ENCODE measurements at places on chromosomes 16 and 17. TPM values are rescaled to one million over a fixed set of nuclear protein-coding genes. Genes with fewer than 3 reads are reported as not detected.

Gene SBK1
- 0.34 TPM for total RNA-seq

Gene TBC1D3G
- total RNA-seq: not detected

Gene ABCA9
- total RNA-seq: not detected

Gene CSH2
- total RNA-seq: not detected

Gene G6PC1
- total RNA-seq: not detected

Gene WNT3
- 3.9 TPM for total RNA-seq

Gene CLEC3A
- total RNA-seq: not detected

Gene FADS6
- not detected for total RNA-seq

Gene CRHR1
- total RNA-seq: 0.09 TPM

Gene TP53TG3
- total RNA-seq: 0.49 TPM

Gene PMFBP1
- total RNA-seq: 0.16 TPM

Gene PRKCB
- total RNA-seq: 0.25 TPM

Gene RNF43
- 0.45 TPM for total RNA-seq

Gene STH
- total RNA-seq: not detected

Gene PCGF2
- 58.9 TPM for total RNA-seq

Gene DYNLRB2
- total RNA-seq: not detected

Gene PYY
- total RNA-seq: 0.08 TPM

Gene VEZF1
- total RNA-seq: 48.3 TPM

Gene NPB
- total RNA-seq: 0.49 TPM

Gene STAC2
- 7.8 TPM for total RNA-seq

Gene CCL1
- total RNA-seq: not detected

Gene ALDH3A1
- 780 TPM for total RNA-seq
